Endothelial cell (in vitro differentiated cells): ENCODE measurements at places on chromosomes 13 and 19. TPM values are rescaled to one million over a fixed set of nuclear protein-coding genes. Genes with fewer than 3 reads are reported as not detected.

The USHBP1 gene
- 54.2 TPM for total RNA-seq

GRCh38 chr19:51948975-51949374, 21.7 kb downstream of the ZNF613 start:
- no peak for DNase-seq
- peaks cover 3% of the 10 kb centered on the region for H3K27me3 ChIP-seq

DNA sequence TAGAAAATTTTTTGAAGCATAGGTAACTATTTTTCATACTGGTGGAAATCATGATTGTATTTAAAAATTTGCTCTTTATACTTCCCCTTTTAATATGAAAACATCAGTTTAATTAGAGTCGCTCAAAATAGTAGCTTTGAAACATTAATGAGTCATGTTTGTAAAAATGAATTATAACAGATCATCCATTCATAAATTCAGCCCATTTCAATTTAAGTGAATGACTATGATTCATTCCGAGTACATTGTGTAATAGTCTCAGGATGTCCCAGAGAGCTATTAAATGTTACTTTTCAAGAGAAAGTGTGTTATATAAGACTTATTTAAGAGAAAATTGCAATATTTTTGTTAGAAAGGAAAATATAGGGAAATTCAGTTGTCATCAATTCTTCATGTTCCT, 111.0 kb downstream of the FNDC3A start:
- no peak overlapping the region for H3K4me3 ChIP-seq
- H3K27me3 ChIP-seq = no peaks in the 10 kb centered on the region
- DNase-seq = no peak
- H3K27ac ChIP-seq = no peak overlapping the region

GRCh38 chr13:31301119-31301518, 101.3 kb downstream of the B3GLCT start:
- H3K27ac ChIP-seq = no peak overlapping the region
- peaks cover 58% of the 10 kb centered on the region for H3K36me3 ChIP-seq
- no peaks in the 10 kb centered on the region for H3K4me1 ChIP-seq
- H3K4me3 ChIP-seq = peak overlapping the region; percentile 43
- H3K27me3 ChIP-seq = no peaks in the 10 kb centered on the region

- no peak for DNase-seq
- H3K4me3 ChIP-seq = no peak overlapping the region
- peaks cover 19% of the 10 kb centered on the region for H3K27me3 ChIP-seq
- H3K27ac ChIP-seq = no peak overlapping the region
- H3K36me3 ChIP-seq = peaks cover 16% of the 10 kb centered on the region
Observed at GRCh38 chr13:114038211-114038613, 64.3 kb upstream of the C13orf46 start.

DNA sequence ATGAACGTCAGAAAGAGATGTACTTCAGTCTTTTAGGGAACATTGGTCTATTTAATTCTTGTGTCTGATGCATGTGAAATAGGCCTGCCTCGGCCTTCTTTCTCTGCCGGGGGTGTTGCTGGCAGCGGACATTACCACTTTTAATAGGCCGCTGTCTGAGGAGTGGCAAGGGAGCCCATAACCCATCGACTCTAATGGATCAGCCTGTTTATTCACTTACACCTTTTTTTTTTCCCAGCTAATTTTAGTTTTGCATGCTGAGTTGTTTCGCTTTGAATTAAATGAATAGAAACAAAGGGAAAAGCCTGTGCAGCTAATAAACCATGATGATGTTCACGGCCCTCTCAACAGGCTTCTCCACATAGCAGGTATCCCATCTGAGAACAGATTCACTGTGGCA, 78.4 kb downstream of the KCTD15 start:
- no peak for DNase-seq
- no peak overlapping the region for H3K4me3 ChIP-seq
- H3K27me3 ChIP-seq = peaks cover 3% of the 10 kb centered on the region
- peaks cover 3% of the 10 kb centered on the region for H3K36me3 ChIP-seq
- H3K4me1 ChIP-seq = peaks cover 34% of the 10 kb centered on the region

- peak overlapping the region; percentile 94 for H3K4me3 ChIP-seq
- H3K36me3 ChIP-seq = peaks cover 4% of the 10 kb centered on the region
- DNase-seq = peak; percentile 37
- H3K4me1 ChIP-seq = no peaks in the 10 kb centered on the region
- peaks cover 9% of the 10 kb centered on the region for H3K27me3 ChIP-seq
Observed at GRCh38 chr13:36345438-36346221, 564 bp downstream of the SPART start.

GRCh38 chr13:35797244-35797643, 320.8 kb upstream of the MAB21L1 start:
- no peak for DNase-seq
- no peak overlapping the region for H3K4me3 ChIP-seq
- H3K4me1 ChIP-seq = no peaks in the 10 kb centered on the region
- H3K36me3 ChIP-seq = no peaks in the 10 kb centered on the region
- peaks cover 1% of the 10 kb centered on the region for H3K27me3 ChIP-seq

- H3K27me3 ChIP-seq = peaks cover 2% of the 10 kb centered on the region
- peaks cover 28% of the 10 kb centered on the region for H3K36me3 ChIP-seq
- H3K4me3 ChIP-seq = no peak overlapping the region
Observed at GRCh38 chr13:46675016-46675415, 121.9 kb downstream of the ESD start.

DNA sequence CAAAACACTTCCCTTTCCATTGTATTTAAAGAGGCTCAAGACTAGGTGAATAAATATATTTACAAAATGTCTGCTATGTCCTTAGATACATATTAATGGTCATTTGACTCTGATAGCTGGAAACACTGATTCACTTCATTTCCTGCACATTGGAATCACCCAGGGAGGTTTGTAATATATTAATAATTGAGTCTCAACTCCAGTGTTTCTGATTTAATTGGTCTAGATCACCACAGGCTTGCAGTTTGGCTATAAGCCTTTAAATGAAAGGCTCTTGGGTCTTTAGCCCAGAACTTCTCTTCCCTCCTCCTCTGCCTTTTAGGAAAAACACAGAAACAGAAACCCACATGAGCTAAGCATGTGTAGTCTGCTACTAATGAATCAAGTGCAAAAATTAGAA, 378.0 kb downstream of the TBC1D4 start:
- no peak overlapping the region for H3K27ac ChIP-seq
- no peaks in the 10 kb centered on the region for H3K36me3 ChIP-seq
- H3K4me3 ChIP-seq = no peak overlapping the region
- no peaks in the 10 kb centered on the region for H3K27me3 ChIP-seq

DNA sequence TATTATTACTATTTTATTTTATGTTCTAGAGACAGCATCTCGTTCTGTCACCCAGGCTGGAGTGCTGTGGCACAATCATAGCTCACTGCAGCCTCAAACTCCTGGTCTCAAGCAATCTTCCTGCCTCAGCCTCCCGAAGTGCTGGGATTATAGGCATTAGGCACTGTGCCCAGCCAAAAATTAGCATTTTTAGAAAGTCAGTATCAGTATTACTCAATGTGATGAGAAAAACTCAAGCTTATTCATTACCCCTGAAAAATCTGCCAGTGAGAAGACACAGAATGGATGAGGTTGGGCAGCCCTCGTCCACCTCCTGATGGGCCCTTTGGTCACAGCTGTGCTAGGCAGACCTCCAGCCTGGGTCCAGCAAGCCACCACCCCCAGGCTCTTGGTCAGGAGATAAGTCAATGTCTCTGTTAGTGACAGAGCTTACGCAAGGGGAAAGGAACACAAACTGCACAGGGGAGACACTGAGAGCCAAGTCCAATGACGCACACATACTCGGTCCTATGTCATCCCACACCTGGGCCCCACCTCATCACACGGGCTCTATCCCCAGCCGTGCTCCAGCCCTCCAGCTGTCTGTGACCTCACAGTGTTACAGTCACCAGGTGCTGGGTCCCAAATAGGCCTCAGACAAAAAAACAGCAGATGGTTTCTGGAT, 19.8 kb downstream of the PEPD start:
- H3K4me1 ChIP-seq = peaks cover 6% of the 10 kb centered on the region
- no peak overlapping the region for H3K27ac ChIP-seq
- H3K27me3 ChIP-seq = no peaks in the 10 kb centered on the region
- no peak for DNase-seq
- H3K4me3 ChIP-seq = no peak overlapping the region
- no peaks in the 10 kb centered on the region for H3K36me3 ChIP-seq

DNA sequence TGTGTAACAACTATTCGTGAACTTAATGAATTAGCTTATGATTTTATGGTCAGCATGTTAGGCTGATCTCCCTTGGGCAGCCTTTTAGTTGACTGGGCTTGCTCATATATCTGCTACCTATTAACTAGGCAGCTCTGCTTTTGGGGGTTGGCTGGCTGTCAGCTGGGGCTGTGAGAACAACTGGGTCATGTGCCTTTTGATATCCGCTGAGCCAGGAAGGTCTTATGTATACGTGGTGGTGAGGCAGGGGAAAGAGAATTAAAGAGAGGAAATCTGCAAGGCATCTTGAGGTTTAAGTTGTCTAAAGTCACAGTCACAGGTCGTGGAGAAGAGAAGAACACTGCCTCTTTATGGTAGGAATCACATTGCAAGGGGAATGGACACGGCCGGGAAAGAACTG, 206.9 kb downstream of the LMO7 start:
- H3K36me3 ChIP-seq = no peaks in the 10 kb centered on the region
- no peak overlapping the region for H3K4me3 ChIP-seq
- peaks cover 9% of the 10 kb centered on the region for H3K4me1 ChIP-seq
- no peak for DNase-seq
